WTC11 (cell line): ENCODE measurements at places on chromosomes 5 and 9.

DNA sequence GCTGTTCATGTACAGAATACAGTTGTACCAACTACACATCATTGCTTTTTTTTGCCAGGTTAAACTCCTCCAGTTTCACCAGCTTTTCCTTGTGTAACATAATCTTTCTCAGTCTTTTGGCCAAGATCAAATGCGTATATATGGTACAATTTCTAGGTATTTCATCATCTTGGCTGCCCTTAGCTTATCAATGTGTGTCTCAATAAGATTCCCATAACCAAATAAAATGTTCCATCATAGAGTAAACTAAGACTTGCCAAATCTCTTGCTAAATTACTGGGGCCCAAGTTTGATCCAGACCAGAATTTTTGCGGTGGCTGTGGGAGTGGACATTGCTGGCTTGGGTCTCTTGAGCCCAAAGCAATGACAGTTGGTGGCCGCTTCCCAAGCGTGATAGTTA is 24.3 kb upstream of the ERBIN start:
- DNase-seq: no peak

DNA sequence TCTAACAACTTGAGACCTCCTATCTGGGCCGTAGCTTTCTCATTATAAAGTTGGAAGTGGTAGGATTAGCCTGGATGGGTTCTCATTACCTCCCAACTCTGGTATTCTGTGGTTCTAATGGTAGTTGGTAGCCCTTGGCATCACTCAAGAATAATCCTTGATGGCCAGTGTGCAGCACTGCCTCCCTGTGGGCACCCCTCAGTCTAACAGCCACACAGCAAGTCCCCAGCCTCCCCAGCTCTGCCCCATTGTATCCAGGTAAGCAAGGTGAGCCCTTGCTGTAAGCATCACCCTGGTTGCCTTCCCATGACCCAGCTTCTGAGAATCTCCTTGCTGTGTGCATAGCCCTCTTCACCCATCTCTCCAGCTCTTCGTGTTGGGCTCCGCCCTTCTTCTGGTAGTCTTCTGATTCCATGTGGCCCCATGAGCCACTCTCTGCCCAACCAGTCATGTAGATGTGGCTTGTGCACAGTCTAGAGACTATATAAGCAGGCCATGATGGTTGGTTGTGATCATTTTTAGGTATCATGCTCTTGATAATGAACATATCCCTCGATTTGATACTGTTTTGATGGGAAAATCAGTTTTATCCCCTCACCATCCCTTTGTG is 57.6 kb upstream of the GRHPR start:
- DNase-seq: peak; percentile 49

DNA sequence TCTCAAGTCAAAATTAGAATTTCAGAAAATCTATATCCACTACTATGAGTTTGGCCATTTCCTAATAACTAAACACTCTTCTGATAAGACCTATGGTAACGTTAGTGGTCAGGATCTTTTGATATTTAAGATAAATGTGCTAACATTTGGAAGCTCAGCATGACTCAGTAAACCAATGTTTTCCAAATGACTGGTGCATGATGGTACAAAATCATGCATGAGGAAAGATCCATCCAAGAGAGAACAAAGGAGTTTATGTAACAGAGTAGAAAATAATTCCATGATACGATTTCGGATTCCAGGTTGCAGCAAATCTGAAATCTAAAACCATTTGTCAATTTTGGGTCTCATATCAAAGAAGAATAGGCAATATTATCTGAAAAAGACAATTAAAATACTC is 279.2 kb downstream of the NSG2 start:
- no peak for DNase-seq

GRCh38 chr5:177388521-177389052 is 4.4 kb downstream of the SLC34A1 start:
- DNase-seq: no peak

- no peak for DNase-seq
These were observed 282.9 kb downstream of the FER start for GRCh38 chr5:109030360-109031143.

DNA sequence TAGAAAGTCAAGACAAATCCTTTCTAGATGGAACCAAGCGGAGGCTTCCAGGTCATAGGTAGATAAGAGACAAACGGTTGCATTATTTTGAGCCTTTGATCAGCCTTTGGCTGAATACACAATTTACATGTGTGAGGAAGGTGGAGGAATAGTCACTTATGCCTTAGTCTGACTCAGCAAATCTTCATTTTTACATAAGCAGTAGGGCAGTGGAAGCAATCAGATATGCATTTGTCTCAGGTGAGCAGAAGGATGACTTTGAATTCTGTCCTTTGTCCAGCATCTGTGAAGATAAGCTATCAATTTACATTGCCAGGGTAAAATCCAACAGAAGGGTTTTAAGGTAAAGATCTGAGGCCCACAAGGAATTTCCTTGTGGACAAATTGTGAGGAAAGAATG is 23.8 kb downstream of the TUSC1 start:
- no peak for DNase-seq

DNA sequence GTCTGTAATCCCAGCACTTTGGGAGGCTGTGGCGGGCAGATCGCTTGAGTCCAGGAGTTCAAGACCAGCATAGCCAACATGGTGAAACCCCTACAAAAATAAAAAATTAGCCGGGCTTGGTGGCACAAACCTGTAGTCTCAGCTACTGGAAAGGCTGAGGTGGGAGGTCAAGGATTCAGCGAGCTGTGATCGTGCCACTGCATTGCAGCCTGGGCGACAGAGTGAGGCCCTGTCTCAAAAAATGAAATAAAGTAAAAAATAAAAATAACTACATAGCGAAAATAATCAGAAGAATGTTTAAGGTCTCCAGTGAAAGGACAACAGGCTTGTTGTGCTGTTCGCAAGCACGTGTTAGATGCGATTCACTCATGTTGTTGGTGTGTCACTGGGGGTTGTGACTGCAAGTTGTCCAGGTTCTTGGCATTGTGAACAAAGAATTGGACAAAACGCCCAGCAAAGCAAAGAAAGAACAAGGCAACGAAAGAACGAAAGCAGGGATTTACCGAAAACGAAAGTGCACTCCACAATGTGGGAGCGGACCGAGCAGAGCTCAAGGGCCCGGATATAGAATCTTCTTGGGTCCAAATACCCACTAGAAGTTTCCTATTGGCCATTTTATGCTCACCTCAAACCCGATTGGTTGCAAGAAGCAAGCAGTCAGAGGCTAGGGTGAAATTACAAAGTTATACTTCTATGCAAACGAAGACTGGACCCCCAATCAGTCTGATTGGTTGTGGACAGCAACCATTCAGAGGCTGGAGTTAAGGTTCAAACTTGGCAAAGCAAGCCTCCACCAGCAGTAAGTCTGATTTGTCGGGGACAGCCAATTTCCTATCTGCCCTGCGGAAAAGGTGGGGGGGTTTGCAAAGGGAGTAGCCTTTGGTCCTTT is 844 bp upstream of the MCCC2 start:
- no peak for DNase-seq

GRCh38 chr5:66829826-66830225 is 233.6 kb downstream of the MAST4 start:
- no peak for DNase-seq

- no peak for DNase-seq
These were observed 57.1 kb upstream of the ANKH start for GRCh38 chr5:14928661-14929060.

DNA sequence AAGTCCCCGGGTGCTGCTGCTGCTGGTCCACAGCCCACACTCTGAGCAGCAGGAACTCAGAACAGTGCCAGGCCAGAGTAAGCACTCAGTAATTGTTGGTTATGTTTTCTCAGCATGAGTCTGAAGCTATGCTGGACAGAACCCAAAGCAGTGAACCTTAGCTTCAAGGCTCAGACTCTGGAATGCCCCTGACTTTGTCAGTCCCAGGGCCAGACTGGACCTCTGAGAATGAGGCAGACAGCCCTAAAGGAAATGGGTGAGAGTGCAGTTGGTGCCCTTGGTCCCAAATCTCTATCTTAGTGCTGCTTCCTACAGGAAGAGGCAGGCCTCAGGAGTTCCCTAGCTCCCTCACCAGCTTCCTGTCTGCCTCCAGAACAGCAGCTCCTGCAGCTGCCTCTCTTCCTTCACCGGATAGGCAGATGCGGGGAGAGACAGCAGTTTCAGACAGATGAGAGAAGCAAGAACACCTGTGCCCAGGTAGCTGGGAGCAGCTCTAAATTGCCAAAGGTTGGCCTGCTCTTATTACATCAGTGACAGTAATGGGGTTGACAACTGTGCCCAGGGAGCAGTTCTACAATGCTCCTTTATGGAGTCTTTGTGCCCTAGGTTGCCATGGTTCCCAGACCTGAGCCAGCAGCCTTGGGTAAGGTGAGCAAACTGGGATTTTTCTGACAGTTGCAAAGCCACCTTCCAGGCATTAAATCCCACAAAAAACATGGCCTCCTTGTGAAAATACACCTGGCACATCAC is 82.2 kb upstream of the CXCL14 start:
- no peak for DNase-seq

- DNase-seq: no peak
These were observed 14.6 kb downstream of the USP20 start for GRCh38 chr9:129849901-129850300.

DNA sequence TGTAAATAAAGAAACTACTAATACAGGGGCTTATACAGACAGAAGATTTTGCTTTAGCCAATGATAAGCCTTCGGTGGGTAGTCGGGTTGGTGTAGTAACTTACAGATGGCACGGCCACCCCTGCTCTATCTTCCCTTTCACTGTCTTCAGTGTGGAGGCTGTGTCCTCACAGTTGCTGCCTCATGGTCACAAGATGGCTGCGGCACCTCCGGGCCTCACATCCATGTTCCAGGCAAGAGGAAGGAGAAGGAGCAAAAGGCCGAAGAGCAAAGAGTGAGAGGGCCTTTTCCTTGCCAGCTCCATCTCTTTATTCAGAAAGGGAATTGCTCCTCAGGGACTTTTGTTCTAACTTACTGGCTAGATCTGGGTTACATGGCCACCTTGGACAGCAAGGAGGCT is 22.2 kb upstream of the IER5L start:
- no peak for DNase-seq

DNA sequence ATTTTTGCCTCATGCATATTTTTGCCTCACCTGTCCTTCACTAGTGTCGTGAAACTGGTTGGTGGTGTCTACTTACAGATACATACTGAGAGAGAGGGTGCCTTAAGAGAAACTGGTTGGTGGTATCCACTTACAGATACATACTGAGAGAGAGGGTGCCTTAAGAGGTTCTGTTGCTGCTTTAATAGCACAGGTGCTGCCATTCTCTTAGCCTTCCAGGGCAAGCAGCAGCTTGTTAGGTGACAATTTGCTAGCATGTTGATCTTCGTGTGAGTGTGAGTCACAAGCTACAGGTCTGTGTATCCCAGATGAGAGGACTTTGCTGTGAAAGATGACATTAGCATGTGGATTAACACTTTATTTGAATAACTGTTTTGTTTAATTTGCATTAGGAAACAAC is 1.4 kb downstream of the PTTG1 start:
- no peak for DNase-seq

- peak; percentile 61 for DNase-seq
These were observed 6.7 kb upstream of the BRINP1 start for GRCh38 chr9:119375892-119376291.

DNA sequence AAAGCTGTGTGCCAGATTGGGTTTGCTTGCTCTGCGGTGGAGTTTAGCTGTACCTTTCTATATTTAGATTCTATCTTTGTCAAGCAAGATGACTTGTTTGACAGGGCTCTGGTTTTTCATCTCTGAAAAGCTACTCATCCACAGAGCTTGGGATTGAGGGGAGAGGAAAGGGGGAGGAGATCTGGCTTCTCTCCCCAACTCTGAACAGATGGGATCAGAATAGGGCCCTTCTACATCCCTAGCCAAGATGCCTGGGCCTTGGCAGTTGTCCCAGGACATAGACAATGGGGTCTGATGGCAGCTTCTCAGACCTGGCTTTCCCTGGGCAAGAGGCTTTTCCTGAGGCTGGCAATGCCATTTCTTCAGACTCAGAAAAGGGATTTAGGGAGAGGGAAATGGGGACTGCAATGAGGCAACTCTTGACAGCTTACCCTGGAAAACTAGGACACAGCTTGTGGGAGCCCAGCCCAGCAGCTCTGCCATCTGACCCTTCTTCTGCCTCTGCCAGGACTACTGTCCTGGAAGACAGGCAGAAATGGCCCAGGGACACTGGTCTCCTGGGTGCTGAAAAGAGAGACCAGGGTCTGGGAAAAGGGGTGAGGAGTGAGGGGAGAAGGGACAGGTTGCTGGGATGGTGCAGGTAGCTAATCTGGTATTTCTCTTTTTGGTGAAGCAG is 50.2 kb upstream of the ASTN2 start:
- DNase-seq: no peak

DNA sequence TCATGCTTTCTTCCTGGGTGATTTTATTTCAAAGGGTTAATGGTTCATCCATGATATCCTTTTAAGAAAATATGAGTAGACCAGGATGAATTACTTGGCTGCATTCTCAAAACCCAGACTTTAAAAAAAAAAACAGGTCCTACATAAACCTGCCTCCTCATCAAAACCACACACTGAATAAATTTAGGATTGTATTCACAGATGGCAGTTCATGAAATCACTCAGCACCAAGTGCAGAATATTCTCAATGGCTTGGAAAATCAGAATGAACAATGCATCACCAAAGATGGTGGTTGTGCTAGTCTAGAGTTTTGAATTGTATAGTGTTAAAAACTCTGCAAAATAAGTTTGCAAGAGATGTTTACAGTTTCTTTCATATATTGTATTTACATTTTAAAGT is 145.4 kb upstream of the GRAMD2B start:
- DNase-seq: no peak

GRCh38 chr5:27083449-27084415 is 45.3 kb upstream of the CDH9 start:
- DNase-seq: no peak

DNA sequence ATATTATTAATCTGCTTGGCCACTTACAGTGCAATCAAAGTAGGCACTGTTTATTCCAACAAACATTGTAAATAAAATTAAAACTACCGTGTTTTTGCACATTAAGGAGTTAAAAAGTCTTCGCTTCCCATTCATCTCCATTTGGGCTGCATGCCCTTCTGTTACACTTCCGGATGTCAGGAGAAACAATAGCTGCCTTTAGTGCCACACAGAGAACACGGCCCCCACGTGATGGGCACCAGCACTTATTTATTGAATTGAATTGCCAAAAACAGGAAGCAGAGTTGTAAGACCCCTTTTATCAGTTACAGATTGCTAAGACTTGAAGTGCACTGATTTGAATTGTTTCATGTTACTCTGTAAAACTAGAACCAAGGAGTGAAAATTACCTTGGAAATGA is 80.4 kb downstream of the LHFPL2 start:
- DNase-seq: no peak

DNA sequence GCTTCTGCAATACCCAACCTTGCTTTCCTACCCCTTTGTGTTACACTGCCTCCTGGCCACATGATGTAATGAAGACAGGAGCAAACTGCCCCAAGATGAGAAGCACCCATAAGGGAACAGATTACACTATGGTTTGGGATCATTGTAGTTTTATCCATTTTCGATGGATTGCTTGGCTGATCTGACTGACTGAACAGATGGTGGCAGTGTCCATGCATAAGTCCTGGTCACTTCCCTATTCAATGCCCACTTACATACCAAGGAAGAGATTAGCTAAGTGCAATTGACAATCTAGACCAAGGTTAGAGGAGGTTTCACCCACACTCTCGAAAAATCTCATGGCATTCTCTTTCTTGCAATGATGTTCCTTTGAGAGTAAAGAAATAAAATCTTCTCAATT is 319.9 kb downstream of the RAB3C start:
- no peak for DNase-seq
